ENCODE measurements at places on chromosomes 5 and 9.

- no peak for DNase-seq
Observed at GRCh38 chr9:135083831-135084230, 3.6 kb upstream of the OLFM1 start.

DNA sequence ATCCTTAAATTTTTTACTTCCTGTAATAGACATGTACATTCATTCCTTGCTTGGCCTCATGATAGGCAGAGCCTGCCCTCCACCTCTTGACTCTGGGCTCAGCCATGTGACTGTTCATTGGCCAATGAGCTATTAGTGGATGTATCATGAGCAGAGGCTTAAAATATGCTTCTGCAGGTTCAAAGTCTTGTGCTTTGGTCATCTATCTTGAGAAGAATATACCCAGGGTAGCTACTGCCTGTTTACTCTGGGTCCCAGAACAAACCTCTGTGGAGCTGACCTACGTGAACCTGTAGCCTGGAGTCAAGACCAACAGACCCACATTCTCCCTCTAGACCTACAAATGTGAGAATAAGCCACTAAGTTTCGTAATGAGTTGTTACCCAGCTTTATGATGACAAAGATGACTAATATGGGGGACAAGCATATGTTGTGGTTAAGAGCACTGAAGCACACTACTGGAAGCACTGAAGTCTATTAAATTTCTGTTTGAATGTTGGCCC, 244.4 kb downstream of the MAST4 start:
- DNase-seq, result no peak

GRCh38 chr9:100477241-100477640, 4.3 kb downstream of the TMEFF1 start:
- no peak for DNase-seq

GRCh38 chr9:14440062-14440461, 126.1 kb upstream of the NFIB start:
- DNase-seq, result no peak
